Activated CD4-positive, alpha-beta memory T cell treated with anti-CD3 and anti-CD28 coated beads, Interleukin-2, amount 10 ng/mL, durations not matched to agents 7 days and 5 days (primary cell): ENCODE measurements at places on chromosomes 2 and 18.

DNA sequence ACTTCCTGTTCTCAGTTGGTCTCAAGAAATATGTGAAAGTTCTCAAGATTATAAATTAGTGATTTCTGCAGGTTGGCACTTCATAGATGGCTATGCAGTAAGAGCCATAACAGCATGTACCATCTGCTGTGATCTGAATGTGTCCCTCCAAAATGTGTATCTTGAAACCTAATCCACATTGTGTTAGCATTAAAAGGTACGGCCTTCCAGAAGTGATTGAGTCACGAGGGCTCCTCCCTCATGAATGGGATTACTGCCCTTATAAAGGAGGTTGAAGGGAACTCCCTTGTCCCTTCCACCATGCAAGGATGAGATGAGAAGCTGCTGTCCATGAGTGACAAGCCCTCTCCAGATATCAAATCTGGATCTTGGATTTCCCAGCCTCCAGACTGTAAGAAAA, 45.0 kb downstream of the METTL4 start:
- no peaks in the 10 kb centered on the region for H3K36me3 ChIP-seq
- H3K27me3 ChIP-seq: no peaks in the 10 kb centered on the region
- H3K27ac ChIP-seq: no peak overlapping the region
- H3K4me1 ChIP-seq: peaks cover 3% of the 10 kb centered on the region
- no peak overlapping the region for H3K4me3 ChIP-seq
- no peak for DNase-seq

- H3K36me3 ChIP-seq: peaks cover 5% of the 10 kb centered on the region
- peak overlapping the region; percentile 44 for H3K27ac ChIP-seq
- H3K4me1 ChIP-seq: peaks cover 72% of the 10 kb centered on the region
- H3K4me3 ChIP-seq: no peak overlapping the region
- no peak for DNase-seq
Observed at GRCh38 chr2:38658613-38659012, 7.3 kb upstream of the GALM start.

- no peak overlapping the region for H3K27ac ChIP-seq
- no peaks in the 10 kb centered on the region for H3K27me3 ChIP-seq
- H3K4me3 ChIP-seq: no peak overlapping the region
- no peaks in the 10 kb centered on the region for H3K36me3 ChIP-seq
- no peak for DNase-seq
- peaks cover 4% of the 10 kb centered on the region for H3K4me1 ChIP-seq
Observed at GRCh38 chr2:189702071-189702470, 27.6 kb downstream of the ANKAR start.

DNA sequence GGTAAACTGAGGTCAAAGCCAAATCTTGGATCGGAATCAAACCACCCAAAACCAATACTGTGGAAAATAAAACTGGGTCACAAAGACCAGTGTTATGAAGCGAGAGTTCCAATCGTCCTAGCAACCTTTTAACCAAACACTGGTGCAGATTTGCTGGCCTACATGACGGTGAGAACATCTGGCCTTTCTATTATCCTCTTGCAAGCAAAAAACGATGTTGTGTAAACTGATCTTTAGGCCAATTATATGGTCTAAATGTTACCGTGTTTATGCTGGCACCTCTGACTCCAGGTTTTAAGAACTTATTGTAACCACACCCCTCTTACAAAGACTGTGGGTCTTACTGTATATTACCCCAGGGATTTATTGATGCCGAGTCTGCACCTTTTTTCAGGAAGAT, 145.9 kb downstream of the GFPT1 start:
- no peaks in the 10 kb centered on the region for H3K4me1 ChIP-seq
- no peak overlapping the region for H3K4me3 ChIP-seq
- H3K27me3 ChIP-seq: peaks cover 22% of the 10 kb centered on the region
- no peaks in the 10 kb centered on the region for H3K36me3 ChIP-seq
- no peak overlapping the region for H3K27ac ChIP-seq
- DNase-seq: no peak

- H3K36me3 ChIP-seq: no peaks in the 10 kb centered on the region
- DNase-seq: no peak
- no peaks in the 10 kb centered on the region for H3K27me3 ChIP-seq
- H3K27ac ChIP-seq: no peak overlapping the region
Observed at GRCh38 chr18:12034241-12035100, 53.2 kb downstream of the IMPA2 start.

DNA sequence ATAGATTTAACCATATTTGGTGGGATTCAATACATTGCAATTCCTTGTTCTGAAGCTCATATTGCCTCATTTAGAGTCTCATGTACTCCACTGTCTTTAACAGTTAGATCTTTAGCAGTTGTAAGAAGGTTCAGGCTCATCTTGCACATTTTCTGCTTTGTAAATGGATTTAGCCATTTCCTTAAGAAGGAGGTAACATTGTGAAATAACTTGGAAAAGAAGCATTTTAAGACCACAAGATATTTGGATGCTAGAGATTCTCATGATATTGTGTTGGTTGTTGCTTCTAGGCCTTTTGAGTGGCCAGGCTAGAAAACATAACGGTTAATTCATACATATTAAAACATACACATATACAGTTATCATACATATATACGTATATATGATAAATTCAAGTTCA, 445.8 kb upstream of the NXPH2 start:
- H3K36me3 ChIP-seq: no peaks in the 10 kb centered on the region
- no peaks in the 10 kb centered on the region for H3K4me1 ChIP-seq
- no peaks in the 10 kb centered on the region for H3K27me3 ChIP-seq
- H3K4me3 ChIP-seq: no peak overlapping the region
- H3K27ac ChIP-seq: no peak overlapping the region
